Stomach (tissue), 19 donors: ENCODE measurements at places on chromosomes 2 and 18. TPM values are rescaled to one million over a fixed set of nuclear protein-coding genes. Genes with fewer than 3 reads are reported as not detected.

- H3K4me3 ChIP-seq = no peak overlapping the region
- H3K4me1 ChIP-seq = no peaks in the 10 kb centered on the region
These were observed 329.3 kb downstream of the C1D start for GRCh38 chr2:67733517-67733916.

DNA sequence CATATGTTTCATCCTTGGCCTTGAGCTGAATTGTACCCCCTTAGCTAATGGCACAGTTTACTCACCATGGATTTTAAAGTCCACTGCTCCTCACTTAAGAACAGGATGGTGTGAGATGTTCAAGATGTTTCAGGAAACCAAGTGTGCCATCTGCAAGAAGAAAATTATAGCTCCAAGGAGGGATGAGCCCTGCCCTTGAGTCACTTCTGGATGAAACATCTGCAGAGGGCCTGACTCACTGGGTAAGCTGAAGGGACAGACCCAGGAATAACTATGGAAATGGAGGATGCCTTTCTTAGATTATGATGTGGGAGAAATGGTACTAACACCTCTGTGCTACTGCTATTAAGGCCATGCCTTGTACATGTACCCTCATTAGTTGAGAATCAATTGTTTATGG is 6.4 kb downstream of the MARS2 start:
- no peaks in the 10 kb centered on the region for H3K36me3 ChIP-seq
- no peak for DNase-seq
- H3K27ac ChIP-seq = no peak overlapping the region
- H3K4me1 ChIP-seq = peaks cover 39% of the 10 kb centered on the region
- H3K27me3 ChIP-seq = no peaks in the 10 kb centered on the region
- no peak overlapping the region for H3K4me3 ChIP-seq

DNA sequence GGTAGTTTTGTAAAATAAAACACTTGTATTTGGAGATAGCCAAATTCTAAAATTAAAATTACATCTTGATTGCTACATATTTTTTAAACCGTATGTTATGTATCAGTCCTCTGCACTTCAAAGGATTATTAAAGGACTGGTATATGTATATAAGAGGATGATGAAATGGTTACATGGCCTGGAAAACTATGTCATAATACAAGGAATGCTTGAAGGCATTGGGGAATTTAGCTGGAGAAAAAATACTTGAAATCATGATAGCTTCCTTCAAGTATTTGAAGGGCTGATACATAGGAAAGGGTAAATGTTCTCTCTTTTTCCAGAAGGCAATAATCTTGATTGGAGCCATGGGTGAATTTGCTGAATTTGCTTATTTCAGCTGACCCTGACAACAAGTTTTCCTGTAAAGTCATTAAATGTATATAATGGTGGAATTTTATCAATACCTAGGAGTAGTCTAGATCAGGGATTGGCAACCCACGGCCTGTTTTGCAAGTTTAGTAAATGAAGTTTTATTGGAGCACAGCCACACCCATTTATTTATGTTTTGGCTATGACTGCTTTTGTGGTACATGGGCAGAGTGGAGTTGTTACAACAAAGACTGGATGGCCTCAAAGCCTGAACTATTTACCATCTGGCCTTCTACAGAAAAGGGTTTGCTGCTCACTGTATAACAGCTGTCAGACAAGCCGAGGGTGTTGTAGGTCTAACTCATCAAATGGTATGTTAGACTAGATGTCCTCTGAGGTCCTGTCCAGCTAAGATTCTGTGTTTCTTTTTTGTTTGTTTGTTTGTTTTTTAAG is 34.4 kb downstream of the ACYP2 start:
- H3K27me3 ChIP-seq = no peaks in the 10 kb centered on the region
- no peak for DNase-seq
- no peaks in the 10 kb centered on the region for H3K4me1 ChIP-seq
- H3K4me3 ChIP-seq = no peak overlapping the region
- H3K36me3 ChIP-seq = no peaks in the 10 kb centered on the region

GRCh38 chr2:100800915-100801314 is 19.0 kb upstream of the NPAS2 start:
- peak; percentile 69 for DNase-seq
- no peak overlapping the region for H3K4me3 ChIP-seq
- peaks cover 9% of the 10 kb centered on the region for H3K4me1 ChIP-seq
- H3K36me3 ChIP-seq = no peaks in the 10 kb centered on the region

DNA sequence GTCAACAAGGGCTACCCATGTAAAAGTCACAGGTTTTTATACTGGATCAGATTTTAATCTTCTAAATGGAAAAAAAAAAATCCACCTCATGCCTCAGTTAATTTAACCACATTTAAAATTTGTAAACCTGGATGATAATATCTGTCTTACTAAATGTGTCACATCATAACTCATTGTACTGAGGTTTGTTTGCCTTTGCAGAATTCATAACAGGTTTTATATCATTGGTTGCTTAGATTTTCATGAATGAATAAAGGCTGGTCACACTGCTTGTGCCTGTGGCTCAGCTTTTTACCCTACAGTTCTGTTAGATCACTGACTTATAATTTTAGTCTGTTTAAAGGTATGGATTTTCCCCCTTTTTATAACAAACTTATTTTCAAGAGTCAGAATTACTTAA is 48.9 kb downstream of the PSMD14 start:
- no peak overlapping the region for H3K27ac ChIP-seq
- no peak for DNase-seq
- no peaks in the 10 kb centered on the region for H3K36me3 ChIP-seq

GRCh38 chr2:59232394-59233165 is 991.5 kb upstream of the FANCL start:
- no peaks in the 10 kb centered on the region for H3K36me3 ChIP-seq
- H3K4me1 ChIP-seq = no peaks in the 10 kb centered on the region
- DNase-seq = no peak
- H3K27me3 ChIP-seq = no peaks in the 10 kb centered on the region
- no peak overlapping the region for H3K27ac ChIP-seq

GRCh38 chr2:44825702-44826101 is 115.8 kb upstream of the SIX3 start:
- no peaks in the 10 kb centered on the region for H3K36me3 ChIP-seq
- H3K27me3 ChIP-seq = peaks cover 9% of the 10 kb centered on the region
- H3K27ac ChIP-seq = no peak overlapping the region
- no peak overlapping the region for H3K4me3 ChIP-seq
- peak; percentile 60 for DNase-seq
- no peaks in the 10 kb centered on the region for H3K4me1 ChIP-seq

- no peak overlapping the region for H3K27ac ChIP-seq
- peaks cover 18% of the 10 kb centered on the region for H3K36me3 ChIP-seq
- no peak for DNase-seq
- H3K27me3 ChIP-seq = no peaks in the 10 kb centered on the region
These were observed 49.0 kb downstream of the PIAS2 start for GRCh38 chr18:46868169-46868921.

The IL1RN gene
- 29.3 TPM for total RNA-seq

The INHA gene
- total RNA-seq = not detected

The BMP10 gene
- total RNA-seq = 0.37 TPM

The SNORC gene
- total RNA-seq = not detected

The PKP4 gene
- total RNA-seq = 80.3 TPM

The IL36A gene
- total RNA-seq = not detected

The BCL11A gene
- total RNA-seq = 6.8 TPM

The IL36RN gene
- total RNA-seq = not detected
